Stimulated activated CD4-positive, alpha-beta T cell treated with anti-CD3 and anti-CD28 coated beads, Interleukin-15, amount 100 ng/mL, for 24 hours (primary cell): ENCODE measurements at places on chromosomes 7 and 10.

DNA sequence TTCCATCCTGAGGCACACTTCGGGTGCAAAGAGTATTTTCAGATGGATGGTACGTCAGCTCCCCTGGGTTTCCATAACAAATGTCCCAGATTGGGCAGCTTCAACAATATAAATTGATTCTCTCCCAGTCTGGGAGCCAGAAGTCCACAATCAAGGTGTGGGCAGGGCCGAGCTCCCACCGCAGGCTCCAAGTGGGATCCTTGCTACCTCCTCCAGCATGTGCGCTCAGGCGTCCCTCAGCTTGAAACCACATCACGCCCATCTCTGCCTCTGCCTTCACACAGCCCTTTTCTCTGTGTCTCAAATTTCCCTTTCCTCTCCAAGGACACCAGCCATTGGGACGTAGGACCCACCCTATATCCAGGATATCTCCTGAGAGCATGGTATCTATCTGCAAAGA, 153.5 kb downstream of the DIP2C start:
- DNase-seq: no peak

GRCh38 chr7:14381306-14381705, 391.8 kb upstream of the ETV1 start:
- DNase-seq: no peak

DNA sequence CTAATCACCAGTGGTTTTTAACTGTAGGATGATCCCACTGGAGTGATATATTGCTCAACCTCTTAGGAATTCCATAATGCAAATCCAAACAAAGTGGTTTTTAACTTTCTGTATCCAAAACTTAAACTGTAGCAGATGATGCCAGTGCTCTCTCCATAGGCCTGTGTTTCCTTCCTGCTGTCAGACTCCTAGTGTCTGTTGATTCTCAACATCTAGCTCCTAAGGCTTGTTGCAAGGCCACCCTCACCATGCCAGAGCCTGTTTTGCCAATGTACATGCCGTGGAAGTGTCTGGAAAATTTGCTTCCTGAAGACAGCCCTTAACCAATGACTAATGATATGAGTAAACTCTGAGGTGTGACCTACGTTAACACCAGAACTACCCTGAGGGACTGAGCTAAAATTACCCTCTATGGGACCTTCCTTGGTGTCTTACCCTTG, 39.3 kb downstream of the C1GALT1 start:
- DNase-seq: no peak

GRCh38 chr10:22321924-22322640, 1.2 kb downstream of the BMI1 start:
- peak; percentile 38 for DNase-seq

- no peak for DNase-seq
Observed at GRCh38 chr7:24436131-24436920, 136.9 kb upstream of the PALS2 start.

DNA sequence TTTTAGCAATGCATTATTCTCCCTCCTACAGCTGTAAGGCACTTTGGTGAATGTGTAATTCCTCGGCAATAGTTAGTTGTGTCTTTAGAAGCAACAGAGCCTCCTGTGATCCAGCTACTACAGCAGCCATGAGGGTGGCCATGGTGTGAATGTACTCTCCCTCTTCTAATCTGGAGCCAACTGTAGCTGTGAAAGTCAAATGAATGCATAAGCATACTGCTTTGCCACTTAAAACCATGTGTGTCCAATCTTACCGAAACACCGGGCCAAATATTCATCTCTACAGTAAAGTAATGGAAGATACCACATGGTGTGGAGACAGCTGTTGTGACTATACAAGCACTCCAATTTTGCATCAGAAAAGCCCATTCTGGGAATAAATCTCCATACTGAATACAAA, 195.0 kb downstream of the DNAJC1 start:
- DNase-seq: no peak

GRCh38 chr7:26743205-26743604, 121.2 kb downstream of the SKAP2 start:
- DNase-seq: no peak

DNA sequence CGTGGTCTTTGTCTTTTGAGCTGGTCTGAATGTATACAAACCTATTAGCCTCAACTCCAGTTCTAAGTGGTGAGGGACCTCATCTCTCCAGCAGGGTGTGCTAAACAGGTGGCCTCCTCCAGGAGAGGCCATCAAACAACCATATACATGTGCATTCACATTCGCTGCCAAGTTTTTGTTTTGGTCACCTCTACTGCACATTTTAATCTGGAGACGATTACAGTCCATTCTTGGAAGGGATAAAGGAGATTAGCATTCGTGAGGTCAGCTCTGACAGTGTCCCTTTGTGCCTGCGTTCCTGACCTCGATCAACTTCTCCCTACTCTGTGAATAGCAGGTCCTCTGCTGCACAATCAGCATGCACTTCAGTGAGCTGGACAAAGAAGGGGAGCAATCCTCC, 60.8 kb downstream of the RHOBTB1 start:
- no peak for DNase-seq

GRCh38 chr10:24219963-24220362, 11.0 kb downstream of the KIAA1217 start:
- no peak for DNase-seq

GRCh38 chr10:122663516-122664130, 36.0 kb downstream of the C10orf120 start:
- DNase-seq: no peak

GRCh38 chr7:2927592-2927991, 83.5 kb upstream of the GNA12 start:
- DNase-seq: no peak

GRCh38 chr7:114925434-114925833, 3.5 kb downstream of the MDFIC start:
- DNase-seq: no peak
